Karpas-422 (cell line): ENCODE measurements at places on chromosomes 2 and 18. TPM values are rescaled to one million over a fixed set of nuclear protein-coding genes. Genes with fewer than 3 reads are reported as not detected.

DNA sequence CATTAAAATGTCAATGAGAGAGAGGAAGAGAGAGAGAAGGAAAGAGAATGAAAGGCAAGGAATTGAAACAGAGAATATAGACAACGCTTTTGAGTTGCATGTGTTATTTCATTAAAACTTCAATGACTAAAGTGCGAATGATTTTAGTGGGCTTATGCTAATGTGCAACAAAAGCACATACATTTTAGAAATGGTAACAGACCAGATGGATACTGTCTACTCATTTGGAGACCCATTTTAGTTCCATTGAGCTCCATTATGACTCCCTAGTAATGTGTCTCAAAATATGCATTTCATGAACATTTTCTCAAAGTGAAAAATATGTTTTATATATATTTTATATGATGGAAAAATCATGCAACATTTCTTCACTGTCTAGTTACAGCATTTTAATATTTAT, 622.2 kb upstream of the GCFC2 start:
- DNase-seq, result no peak

DNA sequence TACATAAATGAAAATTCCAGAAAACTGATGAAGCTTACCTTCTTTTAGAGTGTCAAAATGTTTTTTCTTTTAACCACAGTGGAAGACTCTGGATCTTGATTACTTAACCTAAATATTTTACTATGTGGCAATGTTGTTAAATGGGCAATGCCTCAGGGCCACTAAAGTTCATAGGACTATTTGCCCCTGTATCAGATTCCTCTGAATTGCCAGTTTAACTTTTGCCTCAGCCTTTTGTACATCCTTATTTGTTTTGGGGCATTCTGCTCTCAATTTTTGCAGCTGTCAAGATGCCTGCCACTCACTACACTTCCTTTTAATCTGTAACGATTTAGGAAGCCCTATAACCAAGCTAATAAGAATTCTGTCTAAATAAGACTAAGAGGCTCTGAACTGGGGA, 31.7 kb upstream of the SERTAD2 start:
- no peak for DNase-seq

- no peak for DNase-seq
Measured at GRCh38 chr2:88321449-88322248, 130.8 kb downstream of the FOXI3 start.

Gene REG1A
- not detected in 2 replicates for total RNA-seq

GRCh38 chr2:154439156-154439555, 259.3 kb upstream of the KCNJ3 start:
- DNase-seq, result no peak
